Right atrium auricular region (tissue), 2 donors: ENCODE measurements at places on chromosomes 12 and 14. TPM values are rescaled to one million over a fixed set of nuclear protein-coding genes. Genes with fewer than 3 reads are reported as not detected.
A peak's percentile ranks its signal among the peaks of the same experiment; 100 is the strongest.

Gene RASAL1
- total RNA-seq = not detected

Gene RNU4-1
- not detected for total RNA-seq

Gene CD69
- total RNA-seq = 1.7 TPM

Gene MFAP5
- total RNA-seq = 104 TPM

Gene KHNYN
- total RNA-seq = 23.0 TPM

Gene KCNA5
- 74.6 TPM for total RNA-seq

DNA sequence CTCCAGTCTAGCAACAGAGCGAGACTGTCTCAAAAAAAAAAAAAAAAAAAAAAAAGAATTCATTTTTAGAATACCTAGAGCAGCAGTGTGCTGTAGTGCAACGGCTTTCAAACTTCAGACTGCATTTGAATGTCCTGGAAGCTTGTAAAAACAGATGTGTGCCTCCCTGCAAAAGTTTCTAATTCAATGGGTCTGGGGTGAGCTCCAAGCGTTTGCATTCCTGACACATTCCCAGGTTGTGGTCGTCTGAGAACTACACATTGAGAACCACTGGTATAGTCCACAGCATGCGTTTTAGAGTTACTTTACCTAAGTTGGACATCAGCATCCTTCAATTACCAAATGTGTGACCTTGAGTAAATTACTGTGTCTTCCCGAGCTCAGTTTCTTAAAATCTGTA, 816.8 kb downstream of the NRXN3 start:
- no peak for DNase-seq

GRCh38 chr14:93318927-93319326, 13.9 kb downstream of the BTBD7 start:
- no peak for DNase-seq

- no peak for DNase-seq
These were observed 1365.4 kb downstream of the FSCB start for GRCh38 chr14:43141636-43142191.

DNA sequence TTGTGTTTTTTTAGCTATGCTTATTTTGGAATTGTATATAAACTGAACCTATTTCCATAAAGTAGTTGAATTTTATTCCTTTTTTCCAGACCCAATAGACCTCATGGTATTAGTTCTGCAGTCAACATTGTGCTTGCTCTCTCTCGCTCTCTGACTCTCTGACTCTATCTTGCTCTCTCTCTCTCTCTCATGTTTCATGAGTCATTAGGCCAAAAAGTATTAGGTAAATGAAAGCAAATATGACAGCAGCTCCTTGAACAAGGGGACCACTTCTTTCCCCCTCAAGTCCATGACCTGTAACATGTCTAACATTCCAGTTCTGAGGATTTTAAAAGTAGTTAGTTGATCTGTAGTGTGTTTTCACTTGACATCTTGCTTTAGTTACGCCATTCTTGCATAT, 14.0 kb upstream of the C12orf71 start:
- no peak for DNase-seq

GRCh38 chr14:27672047-27672446, 1074.2 kb upstream of the NOVA1 start:
- DNase-seq = no peak

DNA sequence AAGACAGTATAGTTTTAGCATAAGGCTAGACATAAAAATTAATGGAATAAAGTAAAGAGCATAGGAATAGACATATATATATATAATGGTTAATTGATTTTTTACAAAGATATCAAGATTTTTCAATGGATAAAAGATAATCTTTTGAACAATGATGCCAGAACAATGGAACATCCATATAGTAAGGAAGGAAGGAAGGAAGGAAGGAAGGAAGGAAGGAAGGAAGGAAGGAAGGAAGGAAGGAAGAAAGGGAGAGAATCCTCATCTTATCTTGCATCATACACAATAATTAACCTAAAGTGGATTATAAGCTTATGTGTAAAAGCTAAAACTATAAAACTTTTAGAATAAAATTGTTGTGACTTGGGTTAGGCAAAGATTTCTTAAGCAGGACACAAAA, 9.8 kb upstream of the NELL2 start:
- DNase-seq = no peak

DNA sequence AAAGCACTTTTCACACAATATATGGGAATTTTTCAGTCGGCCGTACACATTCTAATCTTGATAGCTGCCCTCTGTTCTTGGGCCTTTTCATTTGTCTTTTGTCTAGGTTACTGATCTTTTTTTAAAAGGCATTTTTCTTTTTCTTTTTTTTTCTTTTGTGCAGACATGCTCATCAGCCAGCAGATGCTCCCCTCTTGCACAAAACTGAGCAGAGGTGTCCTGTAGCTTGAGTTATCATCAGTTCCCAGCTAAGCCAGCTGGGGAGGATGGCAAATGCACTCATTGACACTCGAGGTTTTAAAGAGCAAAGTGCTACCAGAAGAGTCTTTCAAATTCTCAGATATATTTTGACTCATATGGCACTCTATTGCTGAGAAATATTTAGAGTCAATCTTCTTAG, 913.9 kb upstream of the SEL1L start:
- DNase-seq = no peak

DNA sequence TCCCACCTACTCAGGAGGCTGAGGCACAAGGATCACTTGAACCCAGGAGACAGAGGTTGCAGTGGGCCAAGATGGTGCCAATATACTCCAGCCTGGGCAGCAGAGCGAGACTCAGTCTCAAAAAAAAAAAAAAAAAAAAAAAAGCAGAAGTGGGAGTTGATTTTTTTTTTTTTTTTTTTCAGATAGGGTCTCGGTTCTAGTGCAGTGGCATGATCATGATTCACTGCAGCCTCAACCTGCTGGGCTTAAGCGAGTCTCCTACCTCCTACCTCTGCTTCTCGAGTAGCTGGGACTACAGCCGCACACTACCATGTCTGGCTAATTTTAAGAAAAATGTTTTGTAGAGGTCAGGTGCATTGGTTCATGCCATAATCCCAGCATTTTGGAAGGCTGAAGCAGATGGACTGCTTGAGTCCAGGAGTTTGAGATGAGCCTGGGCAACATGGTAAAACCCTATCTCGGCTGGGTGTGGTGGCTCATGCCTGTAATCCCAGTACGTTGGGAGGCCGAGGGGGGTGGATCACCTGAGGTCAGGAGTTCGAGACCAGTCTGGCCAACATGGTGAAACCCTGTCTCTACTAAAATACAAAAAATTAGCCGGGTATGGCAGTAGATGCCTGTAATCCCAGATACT, 16.3 kb upstream of the HSP90AA1 start:
- DNase-seq = no peak

- no peak for DNase-seq
These were observed 188.6 kb downstream of the EGLN3 start for GRCh38 chr14:33762161-33762851.

DNA sequence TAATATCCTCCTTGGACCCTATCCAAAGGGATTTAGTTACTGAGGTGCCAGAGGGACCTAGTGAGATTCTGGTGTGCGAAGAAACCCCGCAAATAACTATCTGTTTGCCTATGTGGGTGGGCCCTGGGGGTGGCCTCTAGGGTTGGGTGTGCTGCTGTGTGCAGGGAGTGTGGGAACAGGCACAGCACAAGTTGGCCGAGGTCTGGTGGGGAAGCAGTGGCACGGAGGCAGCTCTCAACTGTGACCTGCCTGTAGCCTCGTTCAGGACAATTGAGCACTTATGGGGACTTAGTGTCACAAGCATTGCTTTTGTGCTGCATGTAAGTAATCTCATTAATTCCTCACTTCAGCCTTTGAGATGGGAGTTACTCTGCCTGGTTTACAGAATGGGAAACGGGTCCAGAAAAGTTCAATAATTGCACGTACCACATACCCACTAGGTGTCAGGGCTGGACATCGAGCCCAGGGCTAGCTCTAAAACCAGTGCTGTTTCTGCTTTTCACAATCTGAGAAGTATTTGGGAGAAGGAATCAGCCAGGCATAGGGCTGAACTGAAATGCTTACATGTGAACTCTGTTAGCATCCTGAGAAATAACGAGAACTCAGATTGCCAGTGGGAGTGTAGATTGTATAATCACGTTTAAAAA, 58.8 kb downstream of the TECPR2 start:
- DNase-seq = no peak

GRCh38 chr14:20332788-20333493, at the start of gene CCNB1IP1:
Gene CCNB1IP1 (minus strand): TSS chr14:20333279. CDS start chr14:20316523, 16,756 bp downstream.
- peak; percentile 71 for DNase-seq

GRCh38 chr12:67452119-67452805, 183.1 kb downstream of the CAND1 start:
- DNase-seq = no peak

DNA sequence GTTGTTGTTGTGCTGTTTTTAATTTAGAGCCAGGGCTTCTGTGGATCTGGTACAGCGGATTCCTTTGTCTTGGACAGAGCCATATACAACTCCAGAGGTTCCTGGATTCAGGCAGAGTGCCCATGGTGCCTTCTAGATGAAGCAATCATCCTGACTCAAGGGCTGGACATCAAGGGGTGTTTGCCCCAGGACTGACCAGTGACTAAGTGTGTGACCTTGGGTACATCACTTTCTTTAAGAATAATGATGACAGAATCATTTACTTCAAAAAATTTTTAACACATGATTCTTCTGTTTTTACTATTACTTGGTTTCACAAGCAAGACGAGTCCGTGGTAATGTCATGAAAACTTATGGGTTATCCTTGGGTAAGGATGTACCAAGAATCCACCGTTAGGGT, 397.3 kb downstream of the ZFP36L1 start:
- peak; percentile 86 for DNase-seq

GRCh38 chr12:107492393-107493134, 193.0 kb upstream of the PWP1 start:
- DNase-seq = no peak

DNA sequence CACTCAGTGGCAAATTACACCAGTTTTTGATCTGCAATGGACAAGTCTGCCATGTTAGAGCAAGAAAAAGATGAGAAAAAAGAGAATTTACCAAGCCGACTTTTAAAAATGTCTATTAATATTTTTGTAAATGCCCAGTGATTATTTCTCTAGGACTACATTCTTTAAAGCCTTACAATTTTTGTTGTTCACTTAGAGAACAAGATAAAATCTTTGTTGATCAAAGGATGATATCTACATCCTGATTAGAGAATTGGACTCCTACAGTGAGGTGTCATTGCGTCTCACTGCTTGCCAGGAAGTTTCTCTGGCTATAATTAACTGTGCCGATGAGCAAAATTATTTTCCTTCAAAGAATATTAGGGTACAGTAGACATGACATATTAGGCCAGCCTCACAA, 1.7 kb upstream of the CFAP54 start:
- no peak for DNase-seq

- no peak for DNase-seq
These were observed 121.8 kb downstream of the NRXN3 start for GRCh38 chr14:78292003-78292402.

GRCh38 chr12:71536279-71536938, 96.8 kb downstream of the LGR5 start:
- no peak for DNase-seq

DNA sequence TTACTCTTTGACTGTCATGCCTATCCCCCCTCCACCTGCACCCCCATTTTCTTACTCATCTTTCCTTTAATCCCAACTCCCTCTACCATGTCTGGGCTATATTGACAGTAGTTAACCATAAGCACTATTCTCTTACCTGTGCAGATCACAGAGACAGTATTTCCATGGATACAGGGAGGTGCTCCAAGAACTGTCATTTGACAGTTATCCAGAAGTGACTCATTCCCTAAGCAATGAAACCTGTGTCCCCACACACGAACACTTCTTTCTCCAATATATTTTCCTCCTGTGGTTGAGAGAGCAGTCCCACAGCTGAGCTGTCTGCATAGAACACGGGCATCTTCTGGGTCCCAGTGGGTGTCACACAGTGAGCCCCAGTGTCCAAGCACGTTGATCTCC, 68.8 kb downstream of the CD163L1 start:
- DNase-seq = no peak

- DNase-seq = no peak
These were observed 68.6 kb downstream of the RFLNA start for GRCh38 chr12:124363353-124363965.

- no peak for DNase-seq
These were observed 8.5 kb downstream of the ACSS3 start for GRCh38 chr12:81086342-81086741.

- DNase-seq = no peak
These were observed 115.3 kb upstream of the PRB2 start for GRCh38 chr12:11510671-11511070.

DNA sequence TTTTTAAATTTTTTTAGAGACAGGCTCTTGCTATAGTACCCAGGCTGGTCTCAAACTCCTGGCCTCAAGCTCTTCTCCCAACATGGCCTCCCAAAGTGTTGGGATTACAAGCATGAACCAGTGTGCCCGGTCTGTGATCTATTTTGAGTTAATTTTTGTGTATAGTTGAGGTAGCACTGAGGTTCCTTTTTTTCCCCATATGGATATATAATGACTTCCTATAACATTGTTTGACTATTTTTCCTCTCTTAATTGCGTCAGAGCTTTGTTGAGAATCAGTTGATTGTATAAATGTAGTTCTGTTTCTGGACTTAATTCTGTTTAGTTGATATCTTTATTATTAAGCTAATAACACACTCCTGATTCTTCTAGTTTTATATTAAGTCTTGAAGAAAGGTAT, 8.6 kb upstream of the M6PR start:
- DNase-seq = no peak

DNA sequence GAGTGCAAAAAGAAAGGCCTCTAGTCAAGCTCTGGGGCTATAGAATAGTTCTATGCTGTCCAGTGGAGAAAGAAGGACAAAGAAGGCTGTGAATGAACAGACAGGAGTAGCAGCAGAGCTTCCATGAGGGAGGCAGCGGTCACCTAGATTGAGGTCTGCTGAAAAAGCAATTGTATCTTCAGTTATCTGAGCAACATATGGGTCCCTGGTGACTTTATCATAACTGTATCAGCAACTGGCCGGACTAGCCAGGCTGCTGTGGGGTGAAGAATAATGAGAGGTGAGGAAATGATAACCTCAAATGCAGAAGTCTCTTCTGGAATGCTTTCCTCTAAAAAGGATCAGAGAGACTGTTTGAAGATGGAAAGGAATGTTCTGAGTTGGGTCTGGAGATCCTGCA, 971.3 kb upstream of the TMEM132C start:
- peak; percentile 11 for DNase-seq

DNA sequence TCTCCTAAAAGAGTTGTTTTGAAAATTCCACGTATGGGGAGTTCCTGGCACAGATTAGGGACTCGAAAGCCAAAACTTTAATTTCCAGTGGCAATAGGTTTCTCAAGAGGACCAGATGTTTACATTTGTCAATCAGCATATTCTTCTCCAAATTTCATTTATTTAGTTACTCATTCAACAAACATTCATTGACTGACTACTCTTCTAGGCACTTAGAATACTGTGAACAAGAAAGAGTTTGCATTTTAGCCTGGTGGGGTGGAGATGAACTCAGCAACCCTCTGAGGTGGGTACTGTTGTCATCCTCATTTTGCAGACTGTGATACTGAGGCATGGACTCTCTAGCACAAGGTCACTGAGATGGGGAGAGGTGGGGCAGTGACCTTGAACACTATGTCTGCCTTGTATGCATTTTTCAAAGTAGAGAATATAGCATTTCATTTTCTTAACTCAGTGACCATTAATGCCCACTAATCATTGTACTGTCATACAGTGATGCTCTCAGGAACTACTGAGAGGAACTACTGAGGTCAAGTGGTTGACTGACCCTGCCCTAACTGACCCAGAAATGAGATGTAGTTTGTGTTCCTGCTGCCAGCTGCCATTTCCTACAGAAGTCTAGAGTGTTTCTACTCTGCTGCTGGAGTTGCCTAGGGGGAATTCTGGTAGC, 2.2 kb downstream of the L3HYPDH start:
- DNase-seq = no peak

GRCh38 chr12:97168804-97169203, 261.7 kb downstream of the NEDD1 start:
- DNase-seq = no peak

- DNase-seq = no peak
These were observed 79.8 kb downstream of the SRRM4 start for GRCh38 chr12:119060847-119061796.
